ENCODE measurements at places on chromosomes 7 and 10.
A peak's percentile ranks its signal among the peaks of the same experiment; 100 is the strongest.

- DNase-seq, result no peak
These were observed 109.7 kb downstream of the VIPR2 start for GRCh38 chr7:159034988-159035387.

GRCh38 chr7:64515330-64515729 lies 47.5 kb downstream of the ZNF680 start:
- DNase-seq, result no peak

- DNase-seq, result peak; percentile 70
These were observed 3.1 kb upstream of the CUX1 start for GRCh38 chr7:101814081-101814990.

- DNase-seq, result no peak
These were observed 131.9 kb downstream of the CDH23 start for GRCh38 chr10:71528371-71529206.

GRCh38 chr7:70347463-70348254 lies 749.4 kb downstream of the AUTS2 start:
- no peak for DNase-seq

DNA sequence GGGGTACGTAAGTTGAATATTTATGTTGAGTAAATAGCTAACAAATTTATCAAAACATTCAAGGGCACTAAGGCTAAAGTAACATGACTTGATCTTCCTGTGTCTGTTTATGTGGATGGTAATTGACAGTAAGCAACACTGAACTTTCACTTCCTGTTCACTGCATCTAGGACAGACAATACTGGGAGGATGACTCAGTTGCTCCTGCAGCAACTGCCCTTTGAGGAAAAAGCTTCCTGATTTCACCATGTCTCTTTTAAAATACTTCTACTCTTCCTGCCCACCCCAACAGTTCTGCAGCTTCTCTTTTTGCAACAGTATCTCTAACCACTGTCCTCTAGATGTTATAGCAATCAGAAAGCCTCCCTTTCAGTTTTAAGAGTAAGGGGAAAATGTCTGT lies 76.6 kb upstream of the HGF start:
- DNase-seq, result no peak

DNA sequence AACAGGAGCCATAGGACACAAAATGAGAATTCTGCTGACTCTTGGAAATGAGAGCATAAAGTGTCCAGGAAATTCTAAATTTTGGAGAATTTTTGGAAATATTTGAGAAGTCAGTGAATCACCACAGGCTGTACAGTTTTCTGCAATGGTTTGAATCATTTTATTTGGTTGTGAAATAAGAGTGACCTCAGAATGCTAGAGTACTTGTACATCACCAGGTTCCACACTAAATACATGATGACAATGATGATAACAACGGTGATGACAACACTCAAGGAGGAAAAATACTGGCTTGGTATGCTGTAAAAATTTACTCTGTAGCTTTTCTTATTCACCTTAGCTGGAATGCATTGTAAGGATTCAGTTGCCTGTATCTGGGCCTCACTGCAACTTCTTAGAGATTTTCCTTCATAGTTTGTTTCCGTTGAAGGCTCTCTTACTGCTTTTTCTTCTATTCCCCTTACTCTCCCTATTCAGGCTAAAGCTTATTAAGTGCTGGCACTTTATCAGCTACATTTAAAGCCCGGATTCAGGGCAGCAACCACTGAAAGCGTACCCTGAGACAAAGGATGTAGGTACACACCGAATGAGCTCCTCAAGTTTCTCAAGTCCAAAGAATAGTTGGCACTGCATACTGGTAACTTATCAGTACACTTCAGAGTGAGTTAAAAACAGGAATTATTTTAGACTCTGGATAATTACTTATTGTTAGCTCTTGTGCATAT lies 30.2 kb upstream of the NME8 start:
- no peak for DNase-seq

DNA sequence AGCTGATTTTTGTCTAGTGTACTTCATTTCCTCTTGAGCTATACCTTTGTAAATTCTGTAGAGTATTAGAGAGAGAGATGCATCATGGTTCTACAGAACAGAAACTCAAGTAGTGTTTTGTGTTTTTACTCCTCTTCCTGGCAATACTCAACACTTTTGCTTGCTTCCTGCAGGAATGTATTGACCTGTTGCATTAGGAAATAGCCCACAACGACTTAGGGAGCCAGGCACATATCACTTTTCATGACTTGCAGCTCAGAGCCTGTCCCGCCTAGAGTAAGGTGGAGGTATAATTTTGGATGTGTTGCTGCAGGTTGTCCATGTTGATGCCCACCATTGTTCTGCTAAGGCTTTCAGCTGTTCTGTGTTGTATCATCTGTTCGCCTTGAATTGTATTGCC lies 216.3 kb downstream of the SDK1 start:
- DNase-seq, result no peak

DNA sequence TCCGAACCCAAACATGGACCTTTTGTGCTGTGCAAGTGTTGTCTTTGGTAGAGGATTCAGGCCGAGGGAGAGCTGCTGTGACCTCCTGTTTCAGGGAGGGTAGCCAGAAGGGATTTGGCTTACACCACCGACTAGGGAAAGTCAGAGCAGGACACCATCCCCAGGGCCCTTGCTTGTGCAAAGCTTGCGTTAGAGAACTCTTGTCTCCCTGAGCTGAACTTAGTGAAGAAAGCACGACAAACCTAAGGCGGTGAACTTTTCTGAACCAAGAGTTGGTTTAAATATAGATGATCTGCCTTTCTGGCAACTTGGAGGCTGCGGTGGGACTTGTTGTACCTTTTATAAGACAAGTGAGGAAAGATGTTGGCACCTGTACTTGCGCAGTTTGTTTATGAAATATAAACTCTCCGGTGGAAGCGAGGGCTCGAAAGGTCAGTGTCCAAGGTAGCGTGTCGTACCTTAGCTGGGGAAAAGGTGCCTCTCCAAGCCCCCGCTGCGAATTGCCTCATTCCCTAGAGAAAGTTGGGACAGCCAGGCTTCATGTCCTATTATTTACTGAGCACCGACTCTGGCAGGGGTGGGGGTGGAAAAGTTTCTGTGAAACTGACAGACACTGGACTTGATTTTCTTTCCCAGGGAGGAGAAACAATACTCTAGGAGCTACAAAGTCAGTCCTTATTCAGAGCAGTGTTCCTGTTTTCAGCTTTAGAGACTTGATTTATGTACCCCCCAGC lies 31.6 kb downstream of the WBP1L start:
- no peak for DNase-seq

Data from activated CD4-positive, alpha-beta T cell treated with anti-CD3 and anti-CD28 coated beads, Interleukin-2, amount 50 U/mL, for 48 hours (primary cell).